ENCODE measurements at places on chromosomes 7 and 10.
A peak's percentile ranks its signal among the peaks of the same experiment; 100 is the strongest.

DNA sequence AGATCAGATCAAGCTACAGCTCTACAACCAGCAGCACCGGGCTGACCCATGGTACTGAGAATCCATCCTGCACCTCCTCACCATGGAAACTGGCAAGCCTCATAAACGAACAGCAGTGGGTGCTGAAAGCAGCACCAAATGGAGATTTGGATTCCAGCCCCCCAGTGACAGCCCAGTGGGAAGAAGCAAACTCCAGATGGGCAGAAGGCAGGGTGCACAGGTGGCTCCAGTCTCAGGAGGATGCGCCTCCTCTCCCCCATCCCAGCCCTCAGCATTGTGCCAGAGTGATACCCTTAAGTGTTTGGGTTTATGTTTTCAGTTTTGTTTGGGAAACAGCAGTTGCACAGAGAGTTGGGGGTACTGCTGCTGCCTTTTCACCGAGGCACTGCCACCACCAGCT is 20.6 kb upstream of the SMO start:
- no peak for DNase-seq

- DNase-seq: peak; percentile 13
These were observed 315.3 kb downstream of the LHFPL3 start for GRCh38 chr7:104643587-104644217.

DNA sequence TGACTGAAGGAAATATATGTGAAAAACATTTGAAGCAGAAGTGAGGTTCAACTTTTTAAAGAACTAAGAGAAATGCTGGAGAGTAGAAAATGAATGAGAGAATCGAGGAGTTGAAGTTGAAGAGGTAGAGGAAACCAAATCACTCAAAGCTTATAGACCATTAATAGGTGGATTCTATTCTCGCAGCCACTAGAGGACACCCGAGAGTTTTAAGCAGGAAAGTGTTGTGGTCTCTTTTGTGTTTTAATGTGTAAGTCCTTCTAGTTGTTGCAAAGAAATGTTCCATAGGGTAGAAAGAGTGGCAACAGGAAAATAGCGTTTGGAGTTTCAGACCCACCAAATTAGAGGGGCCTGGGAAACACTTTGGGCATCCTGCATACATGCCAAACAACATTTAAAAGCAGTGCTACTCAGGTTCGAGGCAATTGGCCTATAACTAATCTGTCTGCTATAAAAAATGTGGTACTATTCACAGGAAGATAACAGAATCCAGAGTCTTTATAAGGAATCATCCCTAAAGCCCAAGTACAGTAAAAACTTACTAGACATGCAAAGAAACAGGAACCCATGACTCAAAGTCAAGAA is 75.3 kb upstream of the TAS2R16 start:
- no peak for DNase-seq

- DNase-seq: no peak
These were observed 102.3 kb upstream of the ARHGAP21 start for GRCh38 chr10:24826009-24826408.

GRCh38 chr7:141563956-141564623 is 12.9 kb downstream of the AGK start:
- no peak for DNase-seq

GRCh38 chr7:141558544-141559183 is 7.5 kb downstream of the AGK start:
- no peak for DNase-seq

DNA sequence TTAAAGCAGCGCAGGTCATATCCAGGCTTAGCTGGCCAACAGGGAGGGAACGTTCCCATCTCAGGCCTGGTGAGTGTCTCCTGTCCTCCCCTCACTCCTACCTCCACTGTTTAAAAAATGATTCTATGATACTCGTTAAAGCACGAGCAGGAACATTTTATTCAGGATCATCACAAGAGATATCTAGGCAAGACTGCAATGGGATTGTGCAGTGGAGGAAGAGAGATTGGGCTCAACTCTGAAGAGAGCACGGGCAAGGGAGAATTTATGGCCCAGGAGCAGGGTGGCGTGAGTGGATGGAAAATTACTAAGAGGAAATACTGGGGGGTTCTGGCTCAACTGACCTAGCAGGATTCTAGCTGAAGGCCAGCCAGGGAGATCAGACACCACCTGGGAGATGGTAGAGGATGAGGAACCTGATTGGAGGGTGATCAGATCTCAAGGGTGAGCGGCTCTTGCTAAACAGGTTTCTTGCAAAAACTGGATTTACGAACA is 9.0 kb upstream of the HSPB1 start:
- DNase-seq: no peak

DNA sequence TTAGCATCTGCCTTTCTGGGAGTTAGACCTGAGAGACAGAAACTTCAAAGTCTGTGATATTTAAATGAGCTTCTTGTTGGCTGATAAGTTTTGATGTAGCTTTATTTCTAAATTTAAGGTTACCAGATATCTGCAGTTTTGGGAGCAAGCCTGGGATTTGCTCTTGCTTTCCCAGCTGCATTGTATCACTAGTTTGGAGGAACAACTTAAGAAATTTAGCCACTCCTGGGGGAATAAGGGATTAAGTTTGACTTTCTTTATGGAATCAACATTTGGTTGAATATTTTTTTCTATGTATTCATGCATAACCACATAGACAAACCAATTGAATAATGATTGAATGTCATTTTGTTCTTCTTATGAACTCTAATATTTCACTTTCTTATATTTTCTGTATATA is 178.6 kb downstream of the POLR1F start:
- DNase-seq: peak; percentile 11

- no peak for DNase-seq
These were observed 528.0 kb downstream of the NRG3 start for GRCh38 chr10:82402906-82403401.

- no peak for DNase-seq
These were observed 526.7 kb upstream of the NRP1 start for GRCh38 chr10:33861016-33861704.

GRCh38 chr7:70657571-70657970 is 474.4 kb upstream of the GALNT17 start:
- DNase-seq: no peak

DNA sequence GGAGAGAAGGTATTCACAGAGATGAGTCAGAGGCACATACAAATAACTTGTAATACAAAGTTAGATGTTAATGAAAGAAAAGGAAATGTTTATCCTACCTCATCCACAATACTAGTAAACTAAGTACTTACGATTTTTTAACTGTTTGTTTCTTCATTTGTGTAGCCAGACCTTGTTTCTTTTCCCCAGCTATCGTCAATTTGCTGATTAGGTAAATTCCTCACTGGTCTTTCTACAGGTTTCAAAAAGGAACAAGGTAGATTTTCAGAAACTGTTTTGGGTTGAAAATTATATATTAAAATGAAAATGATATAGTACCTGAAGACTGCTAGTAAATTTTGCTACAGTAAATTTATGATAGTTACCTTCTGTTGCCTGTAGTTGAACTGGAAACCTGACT is 56.6 kb downstream of the PON1 start:
- DNase-seq: no peak

GRCh38 chr10:16987976-16988610 is 141.5 kb downstream of the CUBN start:
- DNase-seq: no peak

GRCh38 chr7:74498996-74499834 is 45.5 kb downstream of the GTF2IRD1 start:
- DNase-seq: no peak

DNA sequence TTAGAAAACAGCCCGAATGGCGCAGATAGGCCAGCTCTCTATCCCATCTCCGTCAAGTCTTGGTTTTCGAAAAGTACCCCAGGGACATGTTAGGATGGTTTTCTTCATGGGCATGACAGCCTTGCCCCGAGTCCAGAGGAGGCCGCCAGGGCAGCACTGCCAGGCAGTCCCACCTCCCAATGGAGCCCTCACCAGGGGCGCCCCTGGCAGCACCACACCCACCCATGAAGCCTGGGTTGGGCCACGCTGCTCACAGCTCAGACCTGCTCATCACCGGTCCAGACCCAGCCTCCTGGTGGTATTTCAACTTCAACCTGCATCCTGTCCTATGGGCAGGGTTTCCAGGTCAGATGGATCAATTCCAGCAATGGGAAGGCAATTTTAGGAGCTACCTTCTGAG is 53.3 kb downstream of the TCERG1L start:
- no peak for DNase-seq

DNA sequence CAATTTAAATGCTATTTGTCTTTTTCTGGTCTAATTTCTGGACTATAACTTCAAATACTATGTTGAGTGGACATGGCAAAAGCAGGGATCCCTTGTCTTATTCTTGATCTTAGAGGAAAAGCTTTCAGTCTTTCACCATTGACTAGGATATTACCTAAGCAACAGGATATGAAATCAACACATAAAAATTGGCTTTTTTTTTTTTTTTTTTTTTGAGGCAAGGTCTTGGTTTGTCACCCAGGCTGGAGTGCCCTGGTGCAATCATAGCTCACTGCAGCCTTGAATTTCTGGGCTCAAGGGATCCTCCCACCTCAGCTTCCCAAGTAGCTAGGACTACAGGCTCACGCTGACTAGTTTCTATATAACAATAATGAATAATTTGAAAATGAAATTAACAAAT is 90.8 kb downstream of the JMJD1C start:
- DNase-seq: no peak

- DNase-seq: no peak
These were observed 61.2 kb upstream of the LRRN3 start for GRCh38 chr7:111029574-111030251.

DNA sequence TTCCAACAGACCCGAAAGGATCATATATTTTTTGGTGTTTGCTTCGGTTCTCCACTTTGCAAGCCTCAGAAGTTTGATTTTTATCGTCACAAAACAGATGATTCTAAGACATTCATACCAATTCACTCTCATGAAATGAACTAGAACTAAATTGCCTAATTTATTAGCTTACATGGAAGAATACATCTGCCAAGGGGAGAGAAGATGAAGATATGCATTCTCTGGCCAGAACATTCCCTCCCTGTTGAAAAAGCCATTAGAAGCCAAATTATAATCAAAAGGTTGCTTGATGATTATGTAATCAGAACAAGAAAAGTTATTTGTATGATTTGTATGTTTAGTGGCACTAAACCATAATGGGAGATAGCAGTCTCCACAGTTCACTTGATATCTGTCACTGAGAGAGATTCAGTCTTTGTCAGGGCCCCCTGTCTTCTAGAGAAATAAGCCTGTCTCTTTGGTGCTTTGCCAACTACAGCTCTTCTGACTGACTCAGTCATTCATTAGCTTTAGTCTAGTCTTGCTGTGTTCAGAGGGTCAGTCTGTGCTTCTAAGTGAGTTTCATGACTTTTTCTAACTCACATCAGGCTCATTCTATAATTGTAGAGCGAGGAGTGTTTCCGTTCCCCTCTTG is 95.3 kb upstream of the GNAI1 start:
- no peak for DNase-seq

GRCh38 chr10:43430926-43431663 is 5.8 kb upstream of the ZNF487 start:
- no peak for DNase-seq

GRCh38 chr10:79405221-79405994 is 40.0 kb downstream of the ZCCHC24 start:
- no peak for DNase-seq

DNA sequence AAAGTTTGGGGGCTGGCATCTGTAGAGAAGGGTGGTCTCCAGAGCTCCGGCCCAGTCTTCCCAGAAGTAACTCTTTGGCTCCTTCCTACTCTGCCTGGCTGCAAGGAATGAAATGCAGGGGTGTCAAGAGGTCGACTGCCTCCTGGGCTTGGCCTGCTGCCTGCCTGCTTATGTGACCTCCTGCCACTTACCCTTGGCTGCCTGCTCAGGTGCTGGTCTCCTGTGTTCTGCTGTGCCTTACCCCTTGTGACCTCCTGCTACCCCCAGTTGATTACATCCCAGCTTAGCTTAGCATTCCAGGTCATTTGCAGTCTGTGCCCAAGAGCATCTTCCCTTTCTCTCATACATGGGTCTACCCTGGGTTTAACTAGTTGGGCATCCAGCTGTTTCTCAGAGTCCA is 180.2 kb downstream of the PTPN20 start:
- DNase-seq: no peak

DNA sequence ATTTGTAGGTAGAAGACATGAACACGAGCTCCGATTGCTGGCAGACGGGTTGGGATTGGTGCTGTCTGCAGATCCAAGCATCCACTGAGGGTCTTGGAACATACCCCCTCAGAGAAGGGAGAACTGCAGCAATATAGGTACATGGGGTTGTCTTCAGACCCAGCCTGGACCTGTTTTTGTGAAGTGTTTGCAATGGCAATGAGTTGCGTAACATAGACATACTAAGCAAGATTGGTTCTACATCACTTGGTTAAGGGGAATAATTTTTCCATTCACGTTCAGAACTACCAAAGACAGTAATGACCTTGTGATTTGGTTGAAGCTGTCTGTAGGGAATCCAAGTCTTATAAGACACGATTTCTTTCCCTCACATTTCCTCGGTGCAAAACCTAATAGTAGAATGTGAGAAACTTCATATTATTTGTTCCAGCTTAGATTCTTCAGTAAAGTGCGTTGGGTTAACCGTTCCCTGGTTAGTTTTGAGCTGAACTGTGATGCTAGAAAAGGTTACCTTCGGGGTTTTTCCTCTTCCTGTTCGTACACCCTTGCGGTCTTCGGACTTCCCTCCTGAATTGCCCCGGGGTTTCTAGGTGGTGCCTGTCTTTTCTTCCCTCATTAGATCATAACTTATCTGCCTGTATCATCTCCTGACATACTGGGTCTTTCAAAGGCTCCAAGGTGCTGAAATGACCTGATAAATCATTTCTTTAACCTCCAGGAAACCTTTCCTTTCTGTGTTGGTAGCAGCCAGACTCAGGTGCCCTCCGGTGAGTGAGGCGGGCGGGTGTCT is 14.4 kb downstream of the PROSER2 start:
- DNase-seq: no peak

DNA sequence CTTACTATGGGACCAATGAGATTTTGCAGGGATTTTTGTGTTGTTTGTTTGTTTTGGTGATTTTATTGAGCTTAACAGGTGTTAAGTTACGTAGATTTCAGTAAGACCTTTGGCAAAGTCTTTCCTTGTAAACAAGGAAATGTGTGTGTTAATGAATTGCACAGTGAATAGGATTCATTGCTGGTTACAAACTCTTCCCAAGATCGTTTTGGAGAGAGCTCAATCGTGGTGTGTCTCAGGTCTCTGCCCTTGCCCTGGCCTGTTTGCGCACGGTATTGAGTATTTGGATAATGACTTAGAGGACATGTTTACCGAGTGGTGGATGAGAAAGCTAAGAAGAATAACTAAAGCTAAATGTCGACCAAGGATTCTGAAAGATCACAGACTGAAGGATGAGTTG is 41.9 kb downstream of the PRPF18 start:
- DNase-seq: no peak

GRCh38 chr10:86105181-86105580 is 261.4 kb downstream of the GRID1 start:
- DNase-seq: no peak

GRCh38 chr10:86648704-86649427 is 5.5 kb upstream of the OPN4 start:
- DNase-seq: no peak

DNA sequence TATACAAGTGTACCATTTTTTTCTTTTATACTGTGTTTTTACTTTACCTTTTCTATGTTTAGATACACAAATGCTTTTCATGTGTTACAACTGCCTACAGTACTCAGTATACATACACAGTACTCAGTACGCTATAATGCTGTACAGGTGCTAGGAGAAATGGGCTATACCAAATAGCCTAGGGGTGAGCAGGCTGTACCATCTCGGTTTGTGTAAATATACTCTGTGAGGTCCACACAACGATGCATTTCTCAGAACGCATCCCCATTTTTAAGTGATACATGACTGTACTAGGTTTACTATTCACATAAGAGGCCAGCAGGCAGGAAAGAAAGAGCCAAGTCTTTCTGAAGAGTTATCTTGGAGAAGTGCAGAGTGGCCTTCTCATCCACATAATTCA is 426.4 kb upstream of the MTPN start:
- no peak for DNase-seq

- no peak for DNase-seq
These were observed 22.4 kb upstream of the PWWP2B start for GRCh38 chr10:132374612-132375011.

Measured in left kidney (tissue), 8 donors.